ENCODE measurements at places on chromosomes 6 and 20. TPM values are rescaled to one million over a fixed set of nuclear protein-coding genes. Genes with fewer than 3 reads are reported as not detected.
A peak's percentile ranks its signal among the peaks of the same experiment; 100 is the strongest.

- H3K4me1 ChIP-seq, result peaks cover 11% of the 10 kb centered on the region
- no peak overlapping the region for H3K4me3 ChIP-seq
- H3K27ac ChIP-seq, result no peak overlapping the region
- no peaks in the 10 kb centered on the region for H3K27me3 ChIP-seq
- no peaks in the 10 kb centered on the region for H3K36me3 ChIP-seq
- DNase-seq, result no peak
Measured at GRCh38 chr6:139330306-139330705, 38.5 kb upstream of the TXLNB start.

Gene SOBP
- total RNA-seq, result 0.21 TPM

DNA sequence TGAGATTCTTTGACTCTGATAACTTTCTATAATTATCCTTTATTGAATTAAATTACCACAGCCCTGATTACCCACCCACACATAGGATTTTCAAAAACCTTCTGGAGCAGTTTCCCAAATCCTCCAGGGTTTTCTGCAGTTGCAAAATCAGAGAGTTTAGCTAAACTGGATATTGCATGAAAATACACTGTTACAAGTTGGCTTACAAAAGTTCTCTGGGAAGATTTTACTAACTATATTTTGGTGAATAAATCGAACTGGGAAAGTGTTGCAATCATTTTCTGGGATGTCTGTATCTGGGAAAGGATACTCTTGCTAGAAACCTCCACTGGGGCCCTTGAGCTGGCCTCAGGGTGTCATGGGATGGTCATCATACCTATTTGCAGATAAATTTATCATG, 97.6 kb upstream of the STMND1 start:
- no peak overlapping the region for H3K27ac ChIP-seq
- peaks cover 6% of the 10 kb centered on the region for H3K4me1 ChIP-seq
- H3K27me3 ChIP-seq, result peaks cover 10% of the 10 kb centered on the region
- H3K36me3 ChIP-seq, result no peaks in the 10 kb centered on the region
- H3K4me3 ChIP-seq, result no peak overlapping the region
- no peak for DNase-seq

GRCh38 chr6:108133594-108134179, 32.1 kb upstream of the NR2E1 start:
- H3K27ac ChIP-seq, result peak overlapping the region; percentile 25
- peak overlapping the region; percentile 11 for H3K4me3 ChIP-seq
- DNase-seq, result peak; percentile 78
- no peaks in the 10 kb centered on the region for H3K27me3 ChIP-seq
- H3K4me1 ChIP-seq, result peaks cover 9% of the 10 kb centered on the region

DNA sequence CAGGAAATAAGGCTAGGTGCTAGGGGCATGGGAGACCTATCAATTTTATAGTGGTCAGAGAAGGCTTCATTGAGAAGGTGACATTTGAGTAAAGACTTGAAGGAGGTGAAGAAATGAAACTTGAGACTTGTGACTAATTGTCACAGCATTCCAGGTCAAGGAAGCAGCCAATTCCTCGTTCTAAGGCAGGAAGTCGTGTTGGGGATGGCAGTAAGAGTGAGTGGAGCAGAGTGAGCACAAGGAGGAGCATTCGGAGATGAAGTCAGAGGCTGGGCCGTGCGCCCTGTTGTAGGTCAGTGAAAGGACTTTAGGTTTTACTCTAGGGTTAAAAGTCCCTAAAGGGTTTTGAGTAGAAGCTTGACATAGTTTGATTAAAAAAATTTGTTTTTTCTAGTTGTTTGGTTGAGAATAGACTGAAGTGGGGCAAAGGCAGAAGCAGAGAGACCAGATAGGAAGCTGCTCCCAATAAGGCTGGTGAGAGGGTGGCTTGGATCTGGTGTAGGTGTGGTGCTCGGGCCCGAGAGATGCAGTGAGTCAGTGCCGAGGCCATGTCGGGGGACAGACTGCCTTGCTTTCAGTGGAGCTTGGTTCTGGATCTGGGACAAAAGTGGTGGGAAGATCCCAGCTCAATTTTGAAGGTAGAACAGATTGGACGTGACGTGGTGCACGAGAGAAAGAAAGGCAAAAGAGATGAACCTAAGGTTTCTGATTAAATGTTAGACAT, 2.6 kb upstream of the RSPH3 start:
- H3K4me1 ChIP-seq, result peaks cover 16% of the 10 kb centered on the region
- H3K27me3 ChIP-seq, result no peaks in the 10 kb centered on the region
- H3K4me3 ChIP-seq, result peak overlapping the region; percentile 1
- peak overlapping the region; percentile 15 for H3K27ac ChIP-seq
- peak; percentile 48 for DNase-seq

DNA sequence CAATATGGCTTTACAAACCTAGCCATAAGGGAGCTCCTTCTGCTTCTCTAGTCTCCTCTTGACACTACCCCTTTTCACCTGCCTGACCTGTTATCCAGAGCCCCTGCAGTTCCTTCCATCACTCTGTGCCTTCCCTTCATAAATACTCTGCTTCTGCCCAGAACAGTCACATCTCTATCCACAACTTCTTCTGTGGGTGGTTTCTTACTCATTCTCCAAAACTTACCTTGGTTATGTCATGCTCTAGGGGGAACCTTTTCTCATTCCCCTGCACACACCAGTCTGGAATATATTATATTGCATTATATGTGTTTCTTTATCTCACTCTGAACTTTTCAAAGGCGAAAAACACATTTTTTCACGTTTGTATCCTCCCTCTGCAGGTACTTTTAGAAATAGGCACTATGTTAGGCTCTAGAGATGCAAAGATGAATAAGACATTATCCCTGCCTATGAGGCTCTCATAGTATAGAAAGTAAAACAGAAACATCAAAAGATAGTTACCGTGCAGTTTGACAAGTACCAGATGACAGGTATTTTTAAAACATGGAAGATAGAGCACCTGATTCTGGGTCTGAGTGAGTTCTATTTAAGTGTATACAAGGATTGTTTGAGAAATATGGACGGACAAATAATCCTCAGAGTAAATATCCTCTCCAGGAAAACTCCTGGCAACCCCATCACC, 51.5 kb downstream of the AIG1 start:
- H3K27me3 ChIP-seq, result no peaks in the 10 kb centered on the region
- DNase-seq, result no peak
- peaks cover 11% of the 10 kb centered on the region for H3K4me1 ChIP-seq
- no peak overlapping the region for H3K4me3 ChIP-seq
- H3K27ac ChIP-seq, result no peak overlapping the region

Gene POU3F2
- not detected for total RNA-seq

GRCh38 chr20:478010-478948, 15.9 kb upstream of the TBC1D20 start:
- peaks cover 85% of the 10 kb centered on the region for H3K36me3 ChIP-seq
- peak; percentile 21 for DNase-seq
- no peak overlapping the region for H3K27ac ChIP-seq
- H3K4me3 ChIP-seq, result no peak overlapping the region
- no peaks in the 10 kb centered on the region for H3K27me3 ChIP-seq

DNA sequence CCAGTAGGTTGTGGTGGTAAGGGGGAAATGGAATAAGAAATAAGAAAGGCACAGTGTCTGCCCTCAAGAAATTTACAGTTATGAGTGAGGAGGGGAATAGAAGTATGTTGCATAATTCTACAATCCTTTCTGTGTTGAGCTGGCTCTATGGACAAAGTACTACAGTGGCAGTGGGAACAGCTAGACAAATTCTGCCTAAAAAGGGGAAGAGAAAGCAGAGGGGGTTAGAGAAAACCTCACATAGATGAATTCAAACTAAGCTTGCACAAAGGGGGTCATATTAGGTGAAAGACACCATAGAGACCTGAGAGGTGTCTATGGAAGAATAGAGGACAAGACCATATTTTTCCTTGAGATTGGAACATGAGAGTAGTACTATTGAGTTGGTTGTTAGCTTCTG, 146.9 kb upstream of the VGLL2 start:
- no peaks in the 10 kb centered on the region for H3K36me3 ChIP-seq
- H3K4me3 ChIP-seq, result no peak overlapping the region
- DNase-seq, result no peak
- no peak overlapping the region for H3K27ac ChIP-seq

Gene GPX5
- total RNA-seq, result not detected

Gene KIF16B
- total RNA-seq, result 15.8 TPM

Gene ENPP5
- total RNA-seq, result not detected

Gene XKR7
- not detected for total RNA-seq

GRCh38 chr20:6142348-6142993, 19.6 kb upstream of the FERMT1 start:
- no peaks in the 10 kb centered on the region for H3K4me1 ChIP-seq
- no peak overlapping the region for H3K4me3 ChIP-seq
- H3K36me3 ChIP-seq, result no peaks in the 10 kb centered on the region
- DNase-seq, result peak; percentile 71

- H3K27ac ChIP-seq, result no peak overlapping the region
- peak; percentile 78 for DNase-seq
- no peaks in the 10 kb centered on the region for H3K36me3 ChIP-seq
- H3K4me1 ChIP-seq, result peaks cover 18% of the 10 kb centered on the region
Measured at GRCh38 chr6:90403489-90404381, 107.1 kb upstream of the BACH2 start.

- no peaks in the 10 kb centered on the region for H3K4me1 ChIP-seq
- no peak overlapping the region for H3K27ac ChIP-seq
Measured at GRCh38 chr6:55286824-55287223, 40.4 kb upstream of the GFRAL start.

GRCh38 chr20:52291109-52291508, 99.5 kb upstream of the ZFP64 start:
- no peak overlapping the region for H3K27ac ChIP-seq
- H3K4me3 ChIP-seq, result no peak overlapping the region
- H3K36me3 ChIP-seq, result no peaks in the 10 kb centered on the region

DNA sequence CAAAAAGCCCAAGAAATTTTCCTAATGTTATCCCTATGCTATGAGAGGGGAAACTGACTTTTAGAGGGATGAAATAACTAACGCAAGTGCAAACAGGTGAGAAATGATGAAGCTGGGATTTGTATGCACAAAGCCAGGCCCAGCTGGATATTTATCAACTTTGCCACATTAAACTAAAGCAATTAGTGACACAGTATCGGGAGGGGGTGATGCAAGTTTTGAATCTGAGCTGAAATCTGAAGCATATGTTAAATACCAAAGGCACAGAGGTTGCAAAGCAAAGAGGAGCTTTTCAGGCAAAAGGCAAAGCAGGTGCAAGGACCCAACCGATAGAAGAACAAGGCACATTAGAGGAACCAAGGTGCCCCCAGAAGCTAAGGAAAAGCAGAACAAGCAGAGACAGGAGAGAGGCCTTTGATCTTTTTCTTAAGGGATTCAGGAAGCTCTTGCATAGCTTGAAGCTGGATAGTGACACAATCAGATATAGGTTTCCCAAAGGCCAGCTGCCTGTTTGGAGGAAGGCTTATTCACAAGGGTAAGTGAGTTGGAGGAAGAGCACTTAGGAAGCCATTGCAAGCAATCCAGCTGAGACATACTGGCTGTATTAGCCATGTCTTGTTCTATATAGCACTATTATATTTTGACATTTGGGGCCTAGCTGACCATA, 207.5 kb downstream of the HIVEP2 start:
- H3K27me3 ChIP-seq, result no peaks in the 10 kb centered on the region
- DNase-seq, result peak; percentile 37
- no peaks in the 10 kb centered on the region for H3K36me3 ChIP-seq
- H3K27ac ChIP-seq, result peak overlapping the region; percentile 67
- peaks cover 17% of the 10 kb centered on the region for H3K4me1 ChIP-seq

GRCh38 chr20:53980031-53980465, 90.3 kb downstream of the BCAS1 start:
- DNase-seq, result no peak
- no peak overlapping the region for H3K4me3 ChIP-seq
- no peak overlapping the region for H3K27ac ChIP-seq
- no peaks in the 10 kb centered on the region for H3K36me3 ChIP-seq
- no peaks in the 10 kb centered on the region for H3K27me3 ChIP-seq
- no peaks in the 10 kb centered on the region for H3K4me1 ChIP-seq

Gene PXT1
- total RNA-seq, result 0.15 TPM

Gene GTPBP2
- 277 TPM for total RNA-seq

- no peaks in the 10 kb centered on the region for H3K27me3 ChIP-seq
- H3K36me3 ChIP-seq, result no peaks in the 10 kb centered on the region
- no peak for DNase-seq
- no peak overlapping the region for H3K27ac ChIP-seq
- H3K4me3 ChIP-seq, result no peak overlapping the region
- H3K4me1 ChIP-seq, result peaks cover 5% of the 10 kb centered on the region
Measured at GRCh38 chr6:34563513-34563870, 7.4 kb upstream of the SPDEF start.

Gene FAM210B
- total RNA-seq, result 38.2 TPM

Gene MEP1A
- not detected for total RNA-seq

Gene PGC
- total RNA-seq, result not detected

DNA sequence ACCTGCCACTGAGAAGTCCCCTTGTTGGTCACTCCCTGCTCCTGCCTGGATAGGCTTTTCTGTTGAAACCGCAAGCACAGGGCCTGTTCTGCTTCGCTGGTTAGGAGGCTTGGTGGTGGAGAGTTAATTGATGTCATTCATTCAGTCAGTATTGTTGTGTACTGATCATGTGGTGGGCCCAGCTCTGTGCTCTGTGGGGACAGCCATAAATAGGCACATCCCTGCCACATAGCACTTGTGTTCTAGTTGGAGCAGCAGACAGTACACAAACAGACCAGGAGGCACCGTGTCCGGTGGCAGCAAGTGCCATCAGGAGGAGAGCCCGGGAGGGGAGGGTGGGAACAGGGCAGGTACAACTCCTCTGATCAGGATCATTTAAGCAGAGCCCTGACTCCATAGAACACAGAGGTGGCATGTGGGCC, 155.2 kb upstream of the INSM1 start:
- no peaks in the 10 kb centered on the region for H3K27me3 ChIP-seq
- peak overlapping the region; percentile 96 for H3K27ac ChIP-seq
- no peak for DNase-seq

Data from MCF 10A (cell line).